Activated T-helper 1 cell treated with anti-CD3 and anti-CD28 coated beads, Interleukin-2, amount 50 U/mL, for 16 hours (primary cell): ENCODE measurements at places on chromosomes 7 and 10.

GRCh38 chr7:20474249-20474648, 141.2 kb upstream of the ABCB5 start:
- DNase-seq = no peak

- DNase-seq = no peak
Measured at GRCh38 chr10:129899276-129900130, 64.6 kb downstream of the EBF3 start.

DNA sequence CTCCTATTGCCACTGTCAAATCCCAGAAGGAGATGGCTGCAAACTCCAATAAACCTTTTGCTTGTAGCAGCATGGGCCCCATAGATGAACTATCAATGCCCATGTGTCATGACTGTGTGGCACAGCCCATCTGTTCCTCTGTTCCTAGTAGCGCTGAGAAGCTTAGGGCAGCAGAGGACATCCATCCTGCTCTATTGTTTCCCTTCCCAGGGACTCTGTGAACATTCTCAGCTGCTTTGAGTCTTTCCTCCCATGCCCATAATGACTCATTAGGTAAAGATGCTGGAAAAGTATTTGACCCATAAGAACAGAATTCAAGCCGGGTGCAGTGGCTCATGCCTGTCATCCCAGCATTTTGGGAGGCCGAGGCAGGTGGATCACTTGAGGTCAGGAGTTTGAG, 28.3 kb downstream of the STMP1 start:
- DNase-seq = no peak

DNA sequence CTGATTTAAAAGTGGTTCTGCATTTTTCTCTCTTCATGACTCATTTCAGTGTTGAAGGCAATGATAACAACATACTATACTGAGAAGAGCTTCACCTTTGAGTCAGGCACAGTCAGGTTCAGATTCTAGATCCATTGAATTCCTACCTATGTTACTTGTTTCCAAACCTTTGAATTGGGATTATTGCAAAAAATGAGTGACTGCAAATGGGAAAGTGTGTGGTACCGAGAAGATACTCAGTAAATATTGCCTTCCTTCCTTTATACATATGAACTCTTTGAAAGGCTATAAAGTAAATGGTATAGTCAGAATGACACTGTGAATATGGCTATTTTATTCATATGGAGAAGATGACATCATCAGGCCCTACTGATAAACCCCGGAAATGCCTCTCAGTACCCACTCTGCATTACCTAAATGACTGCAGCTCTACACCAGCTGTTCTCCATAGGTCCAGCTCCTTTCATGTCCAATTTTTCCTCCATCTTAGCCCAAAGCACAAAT, 66.7 kb upstream of the FGL2 start:
- DNase-seq = no peak

- DNase-seq = no peak
Measured at GRCh38 chr7:103065667-103066066, 8.9 kb downstream of the FBXL13 start.

DNA sequence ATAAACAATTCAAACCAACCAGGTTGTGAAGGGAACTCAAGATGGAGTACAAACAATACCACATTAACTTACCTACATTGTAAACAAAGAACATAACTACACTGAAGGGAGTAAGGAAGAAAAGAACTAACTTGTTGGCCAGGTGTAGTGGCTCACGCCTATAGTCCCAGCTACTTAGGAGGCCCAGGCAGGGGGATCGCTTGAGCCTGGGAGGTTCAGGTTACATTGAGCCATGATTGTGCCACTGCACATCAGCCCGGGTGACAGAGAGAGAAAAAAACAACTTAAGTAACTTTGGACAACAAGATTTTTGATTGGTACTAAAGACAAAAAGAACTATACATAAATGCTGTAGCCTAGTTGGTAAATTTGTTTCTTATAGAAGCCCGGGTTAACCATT, 68.8 kb downstream of the TRIL start:
- DNase-seq = no peak

- DNase-seq = no peak
Measured at GRCh38 chr10:121553511-121554264, 44.6 kb downstream of the FGFR2 start.

- no peak for DNase-seq
Measured at GRCh38 chr10:14336736-14337135, 6.0 kb upstream of the FRMD4A start.

- DNase-seq = no peak
Measured at GRCh38 chr10:90276894-90277475, 575.6 kb downstream of the KIF20B start.

- DNase-seq = no peak
Measured at GRCh38 chr7:110921595-110922151, 169.3 kb upstream of the LRRN3 start.

DNA sequence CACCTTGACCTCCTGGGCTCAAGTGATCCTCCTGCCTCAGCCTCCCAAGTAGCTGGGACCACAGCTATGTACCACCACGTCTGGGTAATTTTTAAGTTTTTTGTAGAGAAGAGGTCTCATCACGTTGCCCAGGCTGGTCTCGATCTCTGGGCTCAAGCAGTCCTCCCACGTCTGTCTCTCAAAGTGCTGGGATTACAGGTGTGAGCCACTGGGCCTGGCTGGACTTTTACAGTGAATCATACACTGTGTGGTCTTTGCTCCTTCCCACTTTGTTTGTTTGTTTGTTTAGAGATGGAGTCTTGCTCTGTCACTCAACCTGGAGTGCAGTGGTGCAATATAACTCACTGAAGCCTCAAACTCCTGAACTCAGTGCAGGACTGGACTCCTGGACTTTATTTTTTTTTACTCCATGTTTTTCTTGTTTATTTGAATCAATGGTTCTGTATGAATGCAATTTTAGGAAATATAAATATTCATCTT, 12.5 kb downstream of the PPIA start:
- no peak for DNase-seq

DNA sequence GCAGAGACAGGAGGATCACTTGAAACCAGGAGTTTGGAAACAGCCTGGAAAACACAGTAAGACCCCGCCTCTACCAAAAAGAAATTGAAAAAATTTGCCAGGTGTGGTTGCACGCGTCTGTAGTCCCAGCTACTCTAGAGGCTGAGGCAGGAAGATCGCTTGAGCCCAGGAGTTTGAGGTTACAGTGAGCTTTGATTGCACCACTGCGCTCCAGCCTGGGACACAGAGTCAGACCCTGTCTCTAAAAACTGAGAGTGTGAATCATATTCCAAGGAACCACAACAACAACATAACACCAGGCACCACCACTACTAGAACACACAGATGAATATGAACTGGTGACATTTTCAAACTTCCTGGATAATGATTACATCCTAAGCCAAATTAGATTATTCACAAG, 324.2 kb downstream of the CALN1 start:
- DNase-seq = no peak

GRCh38 chr7:129707910-129708499, 96.5 kb downstream of the NRF1 start:
- no peak for DNase-seq

DNA sequence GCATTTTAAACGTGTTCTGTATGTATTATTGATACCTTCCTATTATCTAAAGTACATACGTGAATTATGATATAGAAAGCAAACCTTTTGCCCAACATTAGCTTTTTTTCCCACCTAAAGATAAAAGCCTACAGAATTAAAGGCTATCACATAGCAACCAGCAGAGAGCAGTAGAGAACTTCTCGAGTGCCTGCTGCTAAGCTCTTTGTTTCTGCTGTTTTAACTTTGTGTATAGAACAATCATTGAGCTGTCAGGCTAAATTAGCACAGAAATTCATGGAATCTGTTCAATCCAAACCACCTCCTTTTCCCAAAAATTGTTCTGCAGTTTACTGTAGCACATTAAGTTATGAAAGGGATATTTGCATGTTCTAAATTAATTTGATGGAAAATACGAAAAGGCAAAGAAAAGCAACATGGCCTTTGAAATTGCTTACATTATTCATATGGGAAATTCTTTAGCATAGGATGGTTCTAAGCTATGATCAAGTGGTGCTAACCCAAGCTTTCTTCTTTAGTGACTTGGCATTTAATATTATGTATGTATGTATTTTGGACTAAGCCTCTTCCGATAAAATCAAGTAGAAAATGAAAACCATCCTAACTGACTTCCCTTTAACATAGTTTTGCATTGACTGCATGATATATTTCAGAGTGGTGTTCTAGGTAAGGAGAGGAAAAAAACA, 1288.5 kb downstream of the GATA3 start:
- DNase-seq = no peak

DNA sequence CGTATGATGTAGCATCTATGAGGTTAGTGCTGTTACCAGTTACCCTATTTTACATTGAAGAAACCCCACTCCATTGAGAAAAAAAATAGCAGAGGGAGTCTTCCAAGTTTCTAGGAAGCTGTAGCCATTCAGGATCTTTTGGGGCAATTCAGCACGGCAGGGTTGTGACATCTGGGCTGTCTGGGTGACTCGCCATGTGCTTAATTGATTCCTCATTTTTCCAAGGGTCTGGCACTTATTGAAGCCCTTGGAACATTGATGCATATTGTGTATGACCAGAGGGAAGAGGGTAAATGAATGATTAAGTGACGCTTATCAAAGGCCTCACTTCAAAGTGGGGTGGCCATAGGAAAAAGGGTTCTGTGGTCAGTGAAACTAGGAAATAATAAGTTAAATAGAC, 248.7 kb downstream of the ARHGAP12 start:
- DNase-seq = no peak

DNA sequence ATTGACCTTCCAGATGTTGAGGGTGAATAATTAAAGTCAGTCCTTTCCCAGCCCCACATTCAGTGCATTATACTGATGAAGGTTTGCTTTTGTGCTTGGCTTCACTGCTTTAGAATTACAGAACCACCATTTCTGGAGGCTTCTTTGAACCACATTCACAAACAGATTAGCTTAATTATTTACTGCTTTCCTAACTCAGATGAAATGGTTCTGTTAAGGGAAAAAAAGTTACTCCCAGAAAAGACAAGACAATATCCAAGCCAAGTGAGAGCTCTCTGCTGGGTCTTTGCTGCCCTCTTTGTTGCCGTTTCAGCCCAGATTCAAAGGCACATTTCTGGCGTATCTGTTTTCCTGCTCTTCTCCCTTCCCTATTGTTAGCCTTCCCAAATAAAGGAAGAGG, 188.9 kb downstream of the AHR start:
- no peak for DNase-seq

DNA sequence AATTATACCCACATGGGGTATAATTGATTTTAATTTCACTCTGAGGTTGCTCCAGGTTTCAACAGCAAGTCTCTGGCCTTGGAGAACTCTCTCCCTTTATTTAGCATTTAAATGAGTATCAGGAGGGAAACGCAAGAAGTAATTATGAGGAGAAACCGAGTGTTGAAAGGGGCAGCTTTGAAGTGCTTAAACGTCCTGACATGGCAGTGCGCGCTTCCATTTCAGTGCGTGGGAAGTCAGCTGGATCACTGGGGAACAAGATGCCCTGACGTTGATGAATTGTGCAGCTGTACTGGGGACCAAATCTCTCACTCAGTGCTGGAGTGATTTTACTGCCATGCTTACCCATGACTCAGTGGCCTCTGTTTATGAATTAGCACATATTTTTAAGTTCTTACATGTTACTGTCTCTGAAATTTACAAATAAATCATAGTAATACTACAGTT, 106.0 kb upstream of the PRR15 start:
- DNase-seq = no peak

- peak; percentile 99 for DNase-seq
Measured at GRCh38 chr10:102394079-102394800, 1.3 kb upstream of the NFKB2 start.

GRCh38 chr10:16820421-16820820, 3.2 kb upstream of the RSU1 start:
- DNase-seq = no peak

GRCh38 chr10:30055226-30055662, 4.1 kb downstream of the JCAD start:
- DNase-seq = no peak

- DNase-seq = no peak
Measured at GRCh38 chr10:29689001-29689400, 54.2 kb upstream of the SVIL start.

DNA sequence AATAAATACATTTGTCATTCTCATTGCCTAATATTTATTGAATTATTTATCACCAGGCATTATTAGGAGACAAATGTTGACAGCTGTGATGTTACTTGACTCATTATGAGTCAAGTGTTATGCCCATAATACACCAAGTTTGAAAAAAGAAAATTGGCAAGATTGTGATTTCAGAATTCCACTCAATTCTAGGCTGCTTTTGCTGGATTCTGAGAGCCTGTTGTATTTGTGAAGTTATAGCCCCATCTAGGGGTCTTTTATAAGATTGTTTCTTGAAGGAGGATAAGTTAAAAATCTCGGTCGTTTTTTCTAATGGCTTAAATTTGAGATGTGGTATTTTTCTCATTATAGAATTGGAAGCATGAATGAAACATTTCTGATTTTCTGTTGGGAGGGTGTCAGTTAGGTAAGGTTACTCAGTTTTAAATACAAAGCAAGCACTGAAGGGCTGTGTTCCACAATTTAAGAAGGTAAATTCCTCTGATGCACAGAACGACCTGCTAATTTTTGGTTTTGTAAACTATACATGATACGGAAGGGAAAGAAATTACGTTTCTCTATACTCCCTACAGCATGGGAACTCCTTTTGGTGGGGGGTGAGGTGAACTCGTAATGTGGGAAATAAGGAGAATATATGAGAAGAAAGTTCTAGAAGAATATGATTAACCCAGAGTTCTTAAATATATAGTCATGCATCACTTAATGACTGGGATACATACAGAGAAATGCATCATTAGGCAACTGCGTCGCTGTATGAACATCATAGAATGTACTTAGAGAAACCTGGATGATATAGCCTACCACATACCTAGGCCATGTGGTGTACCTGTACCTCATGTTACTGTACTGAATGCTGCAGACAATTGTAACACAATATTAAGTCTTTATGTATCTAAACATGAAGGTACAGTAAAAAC, 2.6 kb downstream of the STK31 start:
- DNase-seq = no peak

DNA sequence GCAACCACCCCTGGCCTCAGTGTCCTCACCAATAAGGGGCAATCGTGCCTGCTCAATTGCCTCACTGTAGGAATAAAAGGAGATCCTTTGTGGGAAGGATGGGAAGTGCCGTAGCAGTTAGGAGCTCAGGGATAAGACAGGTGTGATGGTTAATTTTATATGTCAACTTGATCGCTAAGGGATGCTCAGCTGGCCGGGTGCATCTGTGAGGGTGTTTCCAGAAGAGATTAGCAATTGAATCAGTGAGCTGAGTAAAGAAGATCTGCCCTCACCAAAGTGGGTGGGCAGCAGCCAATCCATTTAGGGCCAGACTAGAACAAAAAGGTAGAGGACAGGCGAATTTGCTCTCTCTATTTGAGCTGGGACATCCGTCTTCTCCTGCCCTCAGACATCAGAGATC, 46.3 kb downstream of the BUB3 start:
- no peak for DNase-seq

- DNase-seq = no peak
Measured at GRCh38 chr10:28984431-28984830, 304.4 kb upstream of the LYZL1 start.

DNA sequence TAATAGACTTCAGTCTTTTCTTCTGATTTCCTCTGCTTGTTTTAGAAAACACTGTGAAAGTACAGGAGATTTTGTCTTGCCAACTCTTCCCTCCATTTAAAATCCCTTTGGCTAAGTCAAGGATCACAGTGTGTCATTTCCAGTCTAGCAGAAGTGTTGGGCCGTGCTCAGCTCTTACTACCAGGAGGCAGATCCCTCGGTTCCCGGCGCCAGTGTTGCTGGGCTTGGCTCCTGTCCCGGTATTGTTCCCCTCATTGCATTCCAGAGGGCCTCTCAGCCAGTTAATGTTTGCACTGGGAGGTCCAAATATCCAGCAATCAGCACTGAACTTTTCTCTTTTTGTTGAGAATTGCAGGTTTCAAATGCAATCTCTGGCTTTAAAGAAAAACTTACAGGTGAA, 612.1 kb upstream of the MGMT start:
- DNase-seq = no peak

- DNase-seq = no peak
Measured at GRCh38 chr10:131933696-131934086, 32.9 kb downstream of the PPP2R2D start.
